HL-60 (cell line): ENCODE measurements at places on chromosomes 4 and X.

DNA sequence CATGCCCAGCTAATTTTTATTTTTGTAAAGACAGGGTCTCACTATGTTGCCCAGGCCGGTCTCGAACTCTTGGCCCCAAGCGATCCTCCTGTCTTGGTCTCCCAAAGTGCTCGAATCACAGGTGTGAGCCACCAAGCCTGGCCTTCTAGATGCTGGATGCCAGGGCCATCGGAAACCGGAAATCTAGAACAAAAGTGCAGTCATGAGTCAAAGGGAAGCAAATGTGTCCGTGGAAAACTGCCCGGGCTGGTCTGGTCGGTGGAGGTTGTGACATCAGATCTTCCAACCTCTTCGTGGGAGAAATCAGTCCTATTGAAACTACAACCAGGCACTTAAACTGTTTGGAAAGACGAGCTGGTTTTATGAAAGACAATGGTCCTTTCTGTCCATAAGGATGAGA is 92.3 kb upstream of the SHOX start:
- DNase-seq, result no peak

GRCh38 chr4:56626420-56626819 is 54.7 kb downstream of the HOPX start:
- no peak for DNase-seq

- no peak for DNase-seq
Measured at GRCh38 chrX:38848671-38849455, 47.6 kb downstream of the MID1IP1 start.

- peak; percentile 2 for DNase-seq
Measured at GRCh38 chrX:15242899-15243555, 26.9 kb downstream of the ASB9 start.

GRCh38 chr4:77473509-77473908 is 132.1 kb upstream of the CXCL13 start:
- DNase-seq, result no peak

- DNase-seq, result no peak
Measured at GRCh38 chr4:113646442-113646822, 115.1 kb downstream of the CAMK2D start.

DNA sequence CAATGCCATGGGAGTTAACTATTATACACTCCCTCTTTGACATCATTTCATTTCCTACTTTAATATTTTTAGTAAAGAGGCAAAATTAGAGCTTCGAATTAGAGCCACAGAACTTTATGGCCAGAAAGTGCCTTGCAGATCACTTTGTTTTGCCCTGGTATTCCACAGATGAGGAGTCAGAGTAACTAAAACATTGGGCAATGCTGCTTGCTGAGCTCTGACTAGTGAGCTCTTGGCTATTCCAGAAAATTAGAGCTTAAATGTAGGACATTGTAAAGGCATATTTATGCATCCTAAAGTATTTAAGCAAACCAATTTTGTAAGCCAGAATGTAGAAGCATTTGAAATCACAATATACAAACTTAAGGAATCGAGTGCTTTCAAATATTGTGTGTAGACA is 6.3 kb upstream of the ZNF827 start:
- DNase-seq, result no peak

GRCh38 chrX:109472939-109473735 is 8.7 kb downstream of the GUCY2F start:
- no peak for DNase-seq

- no peak for DNase-seq
Measured at GRCh38 chr4:189840356-189840755, 100.3 kb upstream of the FRG1 start.

DNA sequence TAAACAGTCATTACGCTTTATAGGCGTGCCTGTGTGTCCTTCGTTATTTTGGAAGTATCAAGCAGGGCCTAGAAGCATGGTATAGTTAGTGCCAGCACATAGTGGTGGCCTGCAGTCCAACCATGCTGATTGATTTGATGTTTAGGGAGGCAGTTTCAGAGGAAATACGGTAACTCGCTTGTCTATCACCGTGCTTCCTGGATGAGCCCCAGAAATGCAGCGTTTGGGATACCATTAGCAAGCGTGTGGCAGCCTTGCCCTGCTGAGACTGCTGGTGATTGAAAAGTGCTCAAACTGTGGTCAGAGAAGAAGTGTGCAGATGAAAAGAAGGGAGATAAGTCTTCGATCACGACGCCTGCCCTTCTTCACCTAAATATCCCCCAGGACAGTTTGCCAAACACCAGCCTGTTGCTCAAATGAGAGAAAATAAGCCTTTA is 158.4 kb downstream of the CHIC2 start:
- no peak for DNase-seq

DNA sequence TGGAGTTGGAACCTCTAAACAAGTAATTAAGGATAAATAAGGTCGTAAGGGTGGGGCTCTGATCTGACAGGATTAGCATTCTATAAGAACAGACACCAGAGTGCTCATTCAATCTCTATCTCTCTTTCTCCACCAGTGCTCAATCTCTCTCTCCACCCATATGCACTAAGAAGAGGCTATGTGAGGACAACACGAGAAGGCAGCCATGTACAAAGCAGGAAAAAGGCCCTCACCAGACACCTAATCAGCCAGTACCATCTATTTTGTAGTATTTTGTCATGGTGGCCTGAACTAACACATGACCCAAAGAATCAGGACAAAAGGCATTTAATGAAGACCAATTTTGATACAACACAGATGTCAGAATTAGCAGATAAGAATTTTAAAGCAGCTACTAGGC is 16.8 kb downstream of the RFC1 start:
- no peak for DNase-seq

GRCh38 chrX:123961268-123962005 is at the start of gene STAG2:
Gene STAG2, plus strand, starts transcription at chrX:123961706. Its CDS starts 60,922 bp downstream, at chrX:124022628.
- peak; percentile 68 for DNase-seq

GRCh38 chr4:5051278-5052203 is at the start of gene STK32B:
Gene STK32B, plus strand, starts transcription at chr4:5051480.
- DNase-seq, result peak; percentile 8

DNA sequence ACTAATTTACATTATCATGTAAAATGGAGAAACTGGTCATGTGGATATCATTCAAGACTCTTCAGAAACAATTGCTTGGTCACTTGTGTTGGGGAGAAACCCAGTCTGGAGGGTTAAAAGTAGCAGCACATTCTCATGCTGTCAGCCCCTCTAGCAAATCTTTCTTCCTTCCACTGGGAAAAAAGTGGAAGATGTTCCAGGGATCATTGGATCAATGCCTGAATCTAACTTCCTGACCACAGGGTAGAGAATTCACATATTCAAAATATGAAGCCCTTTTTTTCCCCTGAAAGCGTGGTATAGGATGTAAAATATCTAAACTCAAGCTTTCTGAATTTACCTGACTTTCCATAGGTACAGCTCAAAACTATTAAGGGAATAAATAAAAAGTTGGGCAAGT is 98.0 kb downstream of the CXCL13 start:
- DNase-seq, result no peak

DNA sequence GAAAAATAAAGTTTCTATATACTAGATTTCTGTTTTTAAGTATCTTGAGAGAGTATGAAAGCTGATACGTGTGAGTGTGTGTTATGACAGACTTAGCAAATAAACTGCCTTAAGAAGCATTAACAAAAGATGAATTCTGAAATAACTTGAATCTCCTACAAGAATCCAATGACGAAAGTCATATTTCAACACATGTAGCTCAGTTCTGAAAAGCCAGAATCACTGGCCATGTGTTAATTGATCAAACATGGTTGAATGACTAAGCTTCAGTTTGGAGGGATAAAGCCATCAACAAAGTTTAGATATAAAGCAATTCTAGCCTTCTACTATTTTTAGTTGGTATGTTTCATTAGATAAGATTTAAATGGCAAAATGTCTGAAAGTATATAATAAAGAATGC is 88.5 kb upstream of the ETNPPL start:
- no peak for DNase-seq

DNA sequence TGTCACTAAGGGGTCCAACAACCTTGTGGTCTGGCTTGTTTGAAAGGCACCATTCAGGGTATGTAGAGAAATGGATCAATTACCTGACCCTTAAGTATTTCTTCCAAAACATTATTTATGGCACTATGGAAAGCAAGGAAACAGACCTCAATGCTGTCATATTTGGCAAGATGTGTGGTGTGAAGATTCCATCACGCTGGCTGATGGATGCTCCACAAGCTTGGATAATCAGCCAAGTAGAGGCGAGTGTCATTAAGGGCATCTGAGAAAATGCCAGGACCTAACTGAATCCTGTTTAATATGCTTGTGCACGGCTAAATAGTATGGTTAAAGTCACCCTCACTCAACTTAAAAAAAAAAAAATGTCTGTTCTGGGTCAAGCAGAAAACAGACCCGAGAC is 120.7 kb downstream of the COMMD8 start:
- no peak for DNase-seq

DNA sequence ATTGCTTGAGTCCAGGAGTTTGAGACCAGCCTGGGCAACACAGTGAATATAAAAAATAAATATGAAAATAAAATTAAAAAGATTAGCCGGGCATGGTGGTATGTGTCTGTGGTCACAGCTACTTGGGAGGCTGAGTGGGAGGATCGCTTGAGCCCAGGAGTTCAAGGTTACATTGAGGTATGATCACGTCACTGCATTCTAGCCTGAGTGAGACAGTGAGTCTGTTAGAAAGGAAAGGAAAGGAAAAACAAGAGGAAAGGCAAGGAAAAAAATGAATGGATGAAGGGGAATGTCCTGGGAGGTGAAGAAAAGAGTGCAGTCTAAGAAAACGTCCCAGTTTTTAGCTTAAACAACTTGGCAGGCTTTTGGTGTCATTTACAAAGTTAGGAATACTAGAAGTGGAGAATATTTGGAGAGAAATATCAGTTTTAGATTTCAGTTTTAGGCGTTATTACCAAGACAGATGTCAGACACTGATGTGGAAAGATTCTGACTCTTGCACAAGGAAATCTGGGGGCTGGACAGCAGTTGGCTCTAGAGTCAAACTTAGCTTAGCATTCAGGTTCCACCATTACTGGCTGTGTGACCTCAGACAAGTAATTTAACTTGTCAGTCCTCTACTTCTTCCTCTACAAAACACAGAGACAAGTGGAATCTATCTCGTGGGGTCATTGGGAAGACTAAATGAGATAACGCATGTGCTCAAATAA is 139.0 kb downstream of the TSPAN5 start:
- DNase-seq, result no peak

DNA sequence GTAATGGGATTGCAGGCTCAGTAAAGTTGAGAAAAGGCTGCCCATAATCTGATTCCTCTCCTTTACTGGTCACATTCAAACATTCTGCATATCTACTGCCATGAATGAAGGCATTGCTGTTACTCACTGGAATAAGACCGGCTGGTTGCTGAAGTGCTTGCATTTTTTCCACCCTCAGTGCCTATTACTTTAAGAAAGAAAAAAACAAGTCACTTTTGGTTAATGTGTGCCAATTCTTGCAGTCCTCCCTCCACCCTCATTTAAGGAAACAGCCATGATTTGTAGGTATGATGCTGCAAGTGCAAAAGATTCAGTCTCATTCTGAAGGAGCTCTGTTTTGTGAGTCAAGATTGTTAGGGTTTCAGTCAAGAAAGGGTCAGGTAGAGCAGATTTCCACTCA is 94.9 kb downstream of the EMCN start:
- no peak for DNase-seq

DNA sequence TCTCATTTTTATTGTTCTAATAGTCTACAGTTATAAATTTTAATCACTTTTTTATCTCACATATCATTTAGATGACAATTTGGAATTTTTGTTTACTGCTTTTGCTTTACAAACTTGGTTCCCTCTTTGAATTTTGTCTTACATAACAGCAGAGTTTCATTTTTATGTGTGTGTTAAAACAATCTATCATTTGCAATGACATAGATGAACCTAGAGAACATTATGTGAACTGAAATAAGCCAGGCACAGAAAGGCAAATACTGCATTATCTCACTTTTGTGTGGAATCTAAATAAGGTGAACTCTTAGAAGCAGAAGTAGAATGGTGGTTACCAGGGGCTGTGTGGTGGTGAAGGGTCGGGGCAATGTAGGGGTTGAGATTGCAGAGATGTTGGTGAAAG is 170.7 kb downstream of the GASK1B start:
- peak; percentile 28 for DNase-seq

DNA sequence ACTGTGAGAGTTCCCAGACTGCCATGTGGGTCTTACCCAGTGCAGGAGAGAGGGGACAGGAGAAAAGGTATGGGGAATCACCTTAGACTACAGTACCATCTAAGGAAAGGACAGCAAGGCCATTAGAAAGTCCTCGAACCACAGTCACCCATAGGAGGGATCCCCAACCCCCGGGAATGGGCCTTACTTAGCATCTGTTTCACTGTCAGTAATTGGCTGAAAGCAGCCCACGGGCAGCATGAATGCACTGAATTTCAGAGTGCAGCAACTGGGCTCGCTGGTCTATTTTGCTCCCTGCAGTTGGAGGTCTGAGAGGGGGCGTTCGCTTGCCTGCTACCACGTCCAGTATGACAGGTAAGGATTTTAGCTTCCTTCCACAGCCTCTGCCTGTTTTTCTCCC is 50.4 kb upstream of the KLHL8 start:
- DNase-seq, result no peak

GRCh38 chr4:22500831-22501714 is 14.8 kb downstream of the ADGRA3 start:
- no peak for DNase-seq

DNA sequence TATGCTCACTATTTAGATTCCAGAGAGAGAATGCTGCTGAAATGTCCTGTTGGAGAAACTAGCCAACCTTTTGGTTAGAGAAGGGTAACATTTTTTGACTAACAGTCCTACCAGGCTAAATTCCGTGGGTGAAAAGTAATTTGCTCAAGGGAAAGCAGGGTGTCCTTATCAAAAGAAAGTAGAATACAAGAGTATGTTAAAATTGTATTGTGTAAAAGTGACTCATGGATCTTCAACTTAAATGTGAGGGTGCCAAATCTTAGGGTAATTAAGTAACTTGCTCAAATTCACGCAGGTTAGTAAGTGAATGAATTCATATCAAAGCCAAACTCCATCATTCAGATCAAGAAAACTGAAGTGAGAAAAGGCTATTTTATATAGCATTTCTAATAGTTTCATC is 81.7 kb downstream of the PCDH7 start:
- DNase-seq, result no peak

- DNase-seq, result no peak
Measured at GRCh38 chr4:39279416-39279815, 86.7 kb downstream of the RFC1 start.

DNA sequence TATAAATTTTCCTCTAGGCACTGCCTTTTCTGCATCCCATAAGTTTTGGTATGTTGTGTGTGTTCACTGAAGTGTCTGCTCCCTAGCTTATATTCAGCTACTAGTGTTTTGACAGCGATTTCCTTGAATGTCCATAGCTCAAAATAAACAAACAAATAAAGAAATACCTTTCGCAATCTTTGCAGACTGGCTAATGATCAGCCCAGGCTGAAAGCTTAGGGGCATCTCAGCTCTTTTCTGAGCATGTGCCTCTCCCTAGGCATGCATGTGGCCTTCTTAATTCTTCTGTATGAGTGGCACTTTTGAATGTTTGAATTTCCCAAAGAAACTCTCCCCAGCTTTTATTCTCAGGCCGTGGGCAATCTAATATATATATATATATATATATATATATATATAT is 44.6 kb upstream of the SHROOM4 start:
- DNase-seq, result no peak

GRCh38 chrX:16619024-16619423 is 30.9 kb upstream of the S100G start:
- DNase-seq, result no peak
